ENCODE measurements at places on chromosomes 3 and 15. TPM values are rescaled to one million over a fixed set of nuclear protein-coding genes. Genes with fewer than 3 reads are reported as not detected.

The MESP2 gene
- total RNA-seq = 0.86 TPM

The LDHAL6B gene
- not detected for total RNA-seq

The COLQ gene
- 14.3 TPM for total RNA-seq

The SLC26A6 gene
- 6.7 TPM for total RNA-seq

The CFAP100 gene
- 1.8 TPM for total RNA-seq

The TOP2B gene
- total RNA-seq = 153 TPM

The MYH15 gene
- total RNA-seq = 3.1 TPM

The C3orf62 gene
- 13.2 TPM for total RNA-seq

The ERC2 gene
- 136 TPM for total RNA-seq

The TEX55 gene
- not detected for total RNA-seq

The DOCK3 gene
- 95.2 TPM for total RNA-seq

The SEMA4B gene
- 76.0 TPM for total RNA-seq

The SLC22A14 gene
- 5.8 TPM for total RNA-seq

The GOLGA8S gene
- total RNA-seq = 2.4 TPM

The CNTN4 gene
- 44.7 TPM for total RNA-seq

The AQR gene
- total RNA-seq = 26.9 TPM

The FAH gene
- total RNA-seq = 12.1 TPM

The KIF9 gene
- total RNA-seq = 9.8 TPM

The KNL1 gene
- total RNA-seq = 0.13 TPM

The P3H2 gene
- total RNA-seq = 13.5 TPM

The GNAT1 gene
- not detected for total RNA-seq

The HOMER2 gene
- total RNA-seq = 45.5 TPM

The MED12L gene
- 34.0 TPM for total RNA-seq

The GOLGA6L22 gene
- not detected for total RNA-seq

The PCBP4 gene
- 153 TPM for total RNA-seq

The TMEM45A gene
- total RNA-seq = 1.5 TPM

The ARL13B gene
- total RNA-seq = 12.5 TPM

The POC1A gene
- total RNA-seq = 3.0 TPM

The TMOD3 gene
- 19.0 TPM for total RNA-seq

The UROC1 gene
- 0.48 TPM for total RNA-seq

The HDC gene
- total RNA-seq = not detected

The TMC3 gene
- total RNA-seq = 0.36 TPM

The HHATL gene
- total RNA-seq = 221 TPM

The CLDN1 gene
- 0.29 TPM for total RNA-seq

The MFGE8 gene
- total RNA-seq = 117 TPM

The ROPN1 gene
- total RNA-seq = not detected

The ITIH1 gene
- total RNA-seq = not detected

The SI gene
- not detected for total RNA-seq

The KATNBL1 gene
- total RNA-seq = 78.1 TPM

The ANKRD63 gene
- total RNA-seq = 3.6 TPM

The TMCO5A gene
- total RNA-seq = not detected

The CPN2 gene
- total RNA-seq = not detected

The GP9 gene
- total RNA-seq = not detected

The COL6A5 gene
- total RNA-seq = not detected

The ZNF774 gene
- 22.3 TPM for total RNA-seq

The PEX11A gene
- total RNA-seq = 12.1 TPM

The IL17RC gene
- 30.8 TPM for total RNA-seq

The TNFAIP8L3 gene
- 10.5 TPM for total RNA-seq

The LIPH gene
- 0.96 TPM for total RNA-seq

Measured in dorsolateral prefrontal cortex (tissue), 122 donors.